ENCODE measurements at places on chromosomes 6 and 20. TPM values are rescaled to one million over a fixed set of nuclear protein-coding genes. Genes with fewer than 3 reads are reported as not detected.

DNA sequence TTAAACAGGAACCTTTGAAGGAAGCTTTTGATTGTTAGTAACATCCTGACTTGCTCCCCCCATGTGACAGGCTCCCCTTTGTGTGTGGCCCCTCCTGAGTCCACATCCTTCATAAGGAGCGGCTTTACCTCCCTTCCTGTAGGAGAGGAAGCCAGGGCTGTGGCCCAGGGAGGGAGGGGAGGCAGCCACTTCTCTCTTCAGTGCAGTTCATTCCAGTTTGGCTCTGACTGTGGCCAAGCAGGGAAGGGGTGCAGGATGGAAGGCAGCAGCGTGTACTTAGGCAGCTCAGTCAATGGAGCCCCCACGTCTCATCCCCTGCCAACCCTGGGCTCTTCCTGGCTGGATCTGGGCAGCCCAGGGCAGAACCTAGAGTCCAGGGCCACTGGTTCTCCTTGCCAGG lies 295.2 kb downstream of the QKI start:
- no peak overlapping the region for H3K27ac ChIP-seq
- H3K4me3 ChIP-seq, result no peak overlapping the region
- H3K4me1 ChIP-seq, result no peaks in the 10 kb centered on the region
- DNase-seq, result no peak
- no peaks in the 10 kb centered on the region for H3K36me3 ChIP-seq

- no peaks in the 10 kb centered on the region for H3K36me3 ChIP-seq
- no peak overlapping the region for H3K4me3 ChIP-seq
- H3K4me1 ChIP-seq, result no peaks in the 10 kb centered on the region
- DNase-seq, result no peak
- H3K27me3 ChIP-seq, result no peaks in the 10 kb centered on the region
These were observed 129.7 kb downstream of the FIG4 start for GRCh38 chr6:109820706-109821350.

DNA sequence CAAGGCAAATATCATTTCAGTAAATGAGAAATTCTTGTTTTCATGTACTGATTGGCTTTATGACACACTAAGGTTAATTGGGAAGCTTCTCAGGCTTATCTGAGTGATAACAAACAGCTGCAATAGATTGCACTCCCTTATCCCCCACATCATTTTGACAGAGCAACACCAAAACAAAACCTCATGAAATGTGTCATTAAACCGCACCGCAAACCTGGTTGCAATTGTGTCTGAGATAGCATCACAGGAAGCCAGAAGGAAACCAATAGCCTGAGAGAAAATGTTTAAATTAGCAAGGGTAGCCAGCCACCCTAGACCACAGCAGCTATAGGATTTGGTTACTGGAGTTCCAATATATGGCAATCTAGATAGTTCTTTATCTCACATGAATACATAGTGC lies 31.6 kb upstream of the LAMA4 start:
- H3K27ac ChIP-seq, result no peak overlapping the region
- no peaks in the 10 kb centered on the region for H3K36me3 ChIP-seq
- no peaks in the 10 kb centered on the region for H3K27me3 ChIP-seq
- no peak overlapping the region for H3K4me3 ChIP-seq
- no peak for DNase-seq
- no peaks in the 10 kb centered on the region for H3K4me1 ChIP-seq

DNA sequence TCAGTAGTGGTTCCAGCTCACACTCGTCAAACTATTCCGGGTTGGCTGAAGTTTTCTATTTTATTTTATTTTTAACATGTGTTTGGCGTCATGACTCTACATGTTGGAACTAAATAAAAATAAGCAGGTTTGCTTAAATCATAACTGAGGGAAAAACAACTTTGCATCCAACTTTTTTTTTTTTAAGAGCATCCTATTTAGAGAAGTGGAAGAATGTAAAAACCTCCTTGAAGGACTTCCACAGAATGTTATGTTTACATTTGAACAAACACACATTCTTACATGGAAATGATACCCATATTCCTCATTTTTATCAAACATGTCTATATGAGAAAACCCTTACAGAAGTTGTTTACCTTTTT lies 659 bp downstream of the PRDM1 start:
- peak overlapping the region; percentile 53 for H3K4me3 ChIP-seq
- H3K4me1 ChIP-seq, result peaks cover 14% of the 10 kb centered on the region
- no peak for DNase-seq
- peaks cover 5% of the 10 kb centered on the region for H3K27me3 ChIP-seq
- no peak overlapping the region for H3K27ac ChIP-seq

DNA sequence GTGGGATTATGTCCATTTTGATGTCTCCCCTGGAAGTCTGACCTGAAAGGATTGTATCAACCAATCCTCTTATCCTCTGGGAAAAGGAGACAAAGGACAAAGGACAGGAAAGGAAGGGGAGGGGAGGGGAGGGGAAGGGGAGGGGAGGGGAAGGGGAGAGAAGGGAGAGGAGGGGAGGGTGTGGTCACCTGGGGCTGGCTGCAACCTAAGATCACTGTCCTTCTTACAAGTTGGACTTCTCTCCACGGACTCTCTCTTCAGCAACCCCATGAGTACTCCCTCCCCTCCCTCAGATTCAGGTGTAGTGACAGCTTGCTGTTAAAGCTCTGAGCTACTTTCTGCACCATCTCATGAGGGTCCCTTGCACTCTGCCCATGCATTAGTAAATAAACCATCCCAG lies 58.9 kb upstream of the KLHL31 start:
- no peak overlapping the region for H3K27ac ChIP-seq
- H3K4me3 ChIP-seq, result no peak overlapping the region
- peaks cover 3% of the 10 kb centered on the region for H3K4me1 ChIP-seq
- DNase-seq, result no peak
- H3K36me3 ChIP-seq, result no peaks in the 10 kb centered on the region

DNA sequence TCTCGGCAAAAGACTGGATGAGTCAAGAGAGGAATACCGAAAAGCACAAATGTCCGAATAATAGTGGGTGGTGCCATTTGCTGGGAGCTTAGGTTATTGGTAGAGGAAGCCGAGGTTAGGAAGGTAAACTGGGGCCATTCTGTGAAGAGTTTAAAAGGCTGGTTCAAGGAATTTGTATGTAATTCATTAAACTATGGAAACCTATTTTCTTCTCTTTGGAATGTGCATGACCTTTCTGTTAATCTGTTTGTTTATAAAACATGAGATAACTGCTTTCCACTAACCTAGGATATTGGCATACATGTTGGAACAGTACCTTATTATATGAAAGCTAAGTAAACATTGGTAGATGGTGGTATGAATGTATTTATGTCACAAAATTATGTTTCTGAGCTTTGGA lies 71.8 kb downstream of the LCA5 start:
- no peaks in the 10 kb centered on the region for H3K27me3 ChIP-seq
- no peak overlapping the region for H3K4me3 ChIP-seq
- H3K4me1 ChIP-seq, result no peaks in the 10 kb centered on the region

DNA sequence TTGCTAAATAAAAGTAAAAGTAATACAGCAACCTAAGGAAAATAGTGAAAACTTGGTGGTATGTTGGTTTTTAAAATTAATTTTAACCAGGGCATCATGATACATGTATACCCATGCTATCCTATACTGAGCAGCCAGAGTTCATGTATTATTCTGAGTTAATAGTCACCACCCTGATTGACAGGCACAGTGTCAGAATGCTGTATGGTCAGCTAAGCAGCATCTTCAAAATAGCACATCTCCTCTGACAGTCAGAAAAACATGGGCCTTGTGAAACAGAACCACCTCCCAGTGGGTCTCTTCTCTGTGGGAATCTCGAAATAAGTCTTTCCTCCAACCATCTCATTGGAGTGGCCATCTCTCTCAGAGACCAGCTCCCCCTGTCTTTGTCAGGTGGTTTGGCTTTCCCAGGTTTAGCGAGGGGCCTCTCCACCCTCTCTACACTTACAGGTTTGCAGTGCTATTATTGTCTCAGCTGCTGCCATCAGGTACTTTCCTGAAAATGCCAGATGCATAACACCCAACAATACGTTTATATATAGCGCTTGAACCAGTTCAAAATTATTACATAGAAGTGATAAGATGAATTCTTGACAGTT lies 47.1 kb upstream of the RNF8 start:
- H3K27me3 ChIP-seq, result no peaks in the 10 kb centered on the region
- H3K36me3 ChIP-seq, result no peaks in the 10 kb centered on the region
- no peak for DNase-seq

GRCh38 chr20:32565735-32566032 lies 19.4 kb downstream of the NOL4L start:
- no peak overlapping the region for H3K27ac ChIP-seq
- H3K4me1 ChIP-seq, result no peaks in the 10 kb centered on the region
- no peak overlapping the region for H3K4me3 ChIP-seq
- no peaks in the 10 kb centered on the region for H3K27me3 ChIP-seq
- no peaks in the 10 kb centered on the region for H3K36me3 ChIP-seq

DNA sequence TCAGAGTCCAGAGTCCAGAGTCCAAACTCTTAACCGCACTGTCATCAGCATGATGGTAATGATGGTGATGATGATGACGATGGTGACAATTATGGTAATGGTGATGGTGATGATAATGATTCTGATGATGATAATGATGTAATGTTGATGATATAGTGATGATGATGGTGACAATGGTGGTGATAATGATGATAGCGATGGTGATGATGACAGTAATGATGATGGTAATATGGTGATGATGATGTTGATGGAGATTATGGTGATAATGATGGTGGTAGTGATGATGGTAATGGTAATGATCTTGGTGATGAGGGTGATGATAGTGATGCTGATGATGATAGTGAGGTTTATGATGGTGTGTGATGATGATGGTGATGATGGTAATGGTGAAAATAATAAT lies 367.8 kb upstream of the CDH4 start:
- no peak overlapping the region for H3K27ac ChIP-seq
- no peak overlapping the region for H3K4me3 ChIP-seq
- H3K36me3 ChIP-seq, result no peaks in the 10 kb centered on the region
- no peaks in the 10 kb centered on the region for H3K4me1 ChIP-seq
- H3K27me3 ChIP-seq, result no peaks in the 10 kb centered on the region

- H3K27me3 ChIP-seq, result no peaks in the 10 kb centered on the region
- H3K27ac ChIP-seq, result no peak overlapping the region
- H3K4me1 ChIP-seq, result no peaks in the 10 kb centered on the region
- DNase-seq, result no peak
- H3K4me3 ChIP-seq, result no peak overlapping the region
These were observed 111.4 kb upstream of the CLDN20 start for GRCh38 chr6:155152211-155153076.

EYS gene
- total RNA-seq, result 0.08 TPM

C6orf163 gene
- total RNA-seq, result 3.0 TPM

- peak overlapping the region; percentile 31 for H3K27ac ChIP-seq
- peaks cover 2% of the 10 kb centered on the region for H3K4me1 ChIP-seq
- H3K36me3 ChIP-seq, result no peaks in the 10 kb centered on the region
- no peaks in the 10 kb centered on the region for H3K27me3 ChIP-seq
- peak overlapping the region; percentile 51 for H3K4me3 ChIP-seq
- DNase-seq, result peak; percentile 65
These were observed 24.2 kb downstream of the ZNF311 start for GRCh38 chr6:28980852-28981430.

GRCh38 chr6:83474309-83474708 lies 38.0 kb upstream of the PRSS35 start:
- no peak for DNase-seq
- no peak overlapping the region for H3K27ac ChIP-seq
- H3K4me3 ChIP-seq, result no peak overlapping the region
- no peaks in the 10 kb centered on the region for H3K36me3 ChIP-seq
- H3K27me3 ChIP-seq, result no peaks in the 10 kb centered on the region
- H3K4me1 ChIP-seq, result peaks cover 1% of the 10 kb centered on the region
